H9 (cell line): ENCODE measurements at places on chromosomes 2 and 18. TPM values are rescaled to one million over a fixed set of nuclear protein-coding genes. Genes with fewer than 3 reads are reported as not detected.

TTR gene
- total RNA-seq: not detected in 2 replicates

DNA sequence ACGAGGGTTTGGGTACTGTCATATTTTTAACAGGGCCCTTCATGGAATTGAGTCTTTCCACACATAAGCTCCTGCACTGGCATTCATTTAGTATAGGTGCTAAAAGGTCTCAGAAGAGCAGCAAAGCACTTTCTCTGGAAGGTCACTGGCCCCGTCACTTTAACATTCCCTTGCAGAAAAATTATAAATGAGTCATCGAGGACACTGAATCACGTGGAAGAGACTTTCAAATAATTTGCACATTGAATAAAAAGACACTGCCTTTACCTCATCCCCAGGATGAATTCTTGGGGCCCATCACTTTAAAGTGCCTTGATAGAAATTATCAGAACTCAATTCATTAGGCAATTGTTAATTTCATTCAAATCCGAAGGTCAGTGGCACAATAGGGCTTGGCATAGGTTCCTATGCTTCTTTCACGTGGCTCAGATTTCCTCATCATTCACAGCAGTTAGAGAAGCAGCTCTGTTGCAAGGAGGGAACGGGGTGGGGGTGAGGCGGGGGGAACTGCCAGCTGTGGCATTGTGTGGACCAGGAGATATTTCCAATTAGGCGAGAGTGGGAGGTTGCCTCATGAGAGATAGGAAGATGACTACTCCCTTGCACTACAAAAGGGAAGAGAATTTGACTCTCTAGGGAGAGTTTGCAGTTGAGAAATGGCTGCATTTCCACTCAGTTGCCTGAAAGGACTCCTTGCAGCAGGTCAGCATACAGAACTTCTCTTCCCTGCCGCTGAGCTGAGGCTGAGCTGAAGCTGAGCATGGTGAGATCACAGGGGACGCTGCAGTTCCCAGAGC lies 86.3 kb upstream of the NPAS2 start:
- H3K27ac ChIP-seq: no peak overlapping the region
- H3K36me3 ChIP-seq: no peaks in the 10 kb centered on the region
- H3K4me1 ChIP-seq: no peaks in the 10 kb centered on the region
- no peaks in the 10 kb centered on the region for H3K27me3 ChIP-seq
- peak; percentile 51 for DNase-seq

CPO gene
- total RNA-seq: 0.66 and 0.68 TPM in 2 replicates

- H3K27ac ChIP-seq: no peak overlapping the region
- H3K4me3 ChIP-seq: no peak overlapping the region
- DNase-seq: no peak
- no peaks in the 10 kb centered on the region for H3K4me1 ChIP-seq
- H3K27me3 ChIP-seq: no peaks in the 10 kb centered on the region
Observed at GRCh38 chr2:235598532-235599531, 105.0 kb downstream of the AGAP1 start.

GRCh38 chr2:215981115-215981514 lies 32.2 kb downstream of the MREG start:
- no peak overlapping the region for H3K4me3 ChIP-seq
- peaks cover 34% of the 10 kb centered on the region for H3K36me3 ChIP-seq
- H3K4me1 ChIP-seq: no peaks in the 10 kb centered on the region
- DNase-seq: no peak
- no peak overlapping the region for H3K27ac ChIP-seq
- H3K27me3 ChIP-seq: no peaks in the 10 kb centered on the region

IL1RN gene
- not detected in 2 replicates for total RNA-seq

- no peaks in the 10 kb centered on the region; the same call in 2 of the 3 replicates for H3K36me3 ChIP-seq
- H3K4me3 ChIP-seq: no peak overlapping the region
- no peaks in the 10 kb centered on the region for H3K27me3 ChIP-seq
- H3K4me1 ChIP-seq: no peaks in the 10 kb centered on the region
Observed at GRCh38 chr2:133458280-133458679, 110.0 kb downstream of the NCKAP5 start.

GRCh38 chr2:84970868-84971509 lies at the start of gene KCMF1:
Gene KCMF1, plus strand, starts transcription at chr2:84971161. Its CDS starts 291 bp downstream, at chr2:84971452.
- peak within 1 kb of the TSS; percentile 43 for H3K27ac ChIP-seq
- H3K27me3 ChIP-seq: no peaks in the 10 kb centered on the region
- peaks cover 26% of the 10 kb centered on the region for H3K36me3 ChIP-seq

CKAP2L gene
- 18.8 and 23.3 TPM in 2 replicates for total RNA-seq

GRCh38 chr2:214465363-214466146 lies 54.7 kb downstream of the VWC2L start:
- no peak overlapping the region for H3K4me3 ChIP-seq
- no peak for DNase-seq
- H3K4me1 ChIP-seq: no peaks in the 10 kb centered on the region
- H3K36me3 ChIP-seq: no peaks in the 10 kb centered on the region; the same call in 2 of the 3 replicates
- H3K27me3 ChIP-seq: no peaks in the 10 kb centered on the region

DNA sequence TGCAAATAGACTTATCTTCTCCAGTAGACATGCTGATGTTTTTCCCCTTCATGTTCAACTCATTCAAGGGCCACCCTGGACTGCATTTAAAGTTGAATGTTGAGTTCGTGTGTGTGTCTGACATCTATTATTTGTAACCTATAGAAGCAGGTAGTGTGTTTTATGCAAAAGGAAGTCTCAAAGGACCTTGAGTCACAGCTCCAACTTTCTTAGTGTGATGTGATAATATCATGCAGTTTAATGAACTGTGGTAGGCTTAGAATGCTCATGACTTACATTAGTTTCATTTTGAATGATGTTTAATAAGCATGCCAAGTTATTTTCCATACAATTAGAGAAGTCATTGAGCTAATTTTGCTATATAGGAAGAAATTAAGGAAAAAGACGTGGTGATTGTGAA lies 67.9 kb downstream of the CERS6 start:
- no peak overlapping the region for H3K27ac ChIP-seq
- H3K36me3 ChIP-seq: no peaks in the 10 kb centered on the region
- peaks cover 8% of the 10 kb centered on the region; the same call in 1 of the 2 replicates for H3K4me1 ChIP-seq
- no peak overlapping the region for H3K4me3 ChIP-seq
- no peak for DNase-seq

NPHP1 gene
- total RNA-seq: 2.1 and 2.8 TPM in 2 replicates

GRCh38 chr18:49025767-49026500 lies 75.2 kb upstream of the SMAD7 start:
- H3K4me3 ChIP-seq: no peak overlapping the region
- peak; percentile 25 for DNase-seq
- no peak overlapping the region for H3K27ac ChIP-seq
- peaks cover 2% of the 10 kb centered on the region; the same call in 1 of the 3 replicates for H3K36me3 ChIP-seq
- no peaks in the 10 kb centered on the region for H3K4me1 ChIP-seq
- H3K27me3 ChIP-seq: no peaks in the 10 kb centered on the region

GRCh38 chr2:124065636-124066035 lies 40.5 kb downstream of the CNTNAP5 start:
- peaks cover 1% of the 10 kb centered on the region; the same call in 2 of the 3 replicates for H3K36me3 ChIP-seq
- no peaks in the 10 kb centered on the region for H3K27me3 ChIP-seq
- no peaks in the 10 kb centered on the region for H3K4me1 ChIP-seq
- H3K27ac ChIP-seq: no peak overlapping the region
- H3K4me3 ChIP-seq: no peak overlapping the region

DNA sequence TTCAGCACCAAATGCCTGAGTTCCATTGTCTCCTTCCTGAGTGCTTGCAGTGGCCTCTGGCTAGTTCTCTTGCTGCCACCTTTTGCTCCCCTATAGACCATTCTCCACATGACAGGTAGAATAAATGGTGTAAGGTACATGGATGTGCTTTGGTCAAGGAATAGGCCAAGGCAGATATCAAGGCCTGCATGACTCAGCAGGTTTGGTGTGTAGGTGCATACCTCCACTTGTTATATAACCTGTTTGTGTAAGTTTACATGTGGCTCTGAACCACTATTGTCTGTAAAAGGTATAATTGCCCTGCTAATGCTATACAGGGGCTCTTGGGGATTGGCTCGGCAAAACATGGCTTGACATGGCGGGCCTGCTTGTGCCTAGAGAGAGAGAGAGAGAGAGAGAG lies 143.5 kb downstream of the KLHL14 start:
- no peak overlapping the region for H3K27ac ChIP-seq

GNLY gene
- total RNA-seq: not detected in 2 replicates

IL36RN gene
- total RNA-seq: not detected in 2 replicates

SPATA3 gene
- not detected in 2 replicates for total RNA-seq

DNA sequence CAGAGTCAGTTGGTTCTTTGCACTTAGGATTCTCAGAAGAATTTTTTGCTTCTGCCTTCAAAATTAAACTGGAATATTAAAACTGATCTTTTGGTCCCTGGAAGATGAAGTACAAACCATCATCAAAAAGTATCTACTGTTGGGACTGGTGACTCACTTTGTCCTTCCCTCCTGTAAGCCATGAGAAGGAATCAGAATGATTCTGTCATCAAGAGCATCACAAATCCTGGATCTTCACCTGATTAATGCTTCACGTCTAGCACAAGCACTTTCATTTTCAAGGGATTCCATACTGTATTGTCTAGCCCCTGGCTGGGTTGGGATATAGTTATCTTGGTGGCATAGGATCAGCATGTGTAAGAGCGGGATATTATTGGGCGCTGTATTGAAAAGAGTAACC lies 69.3 kb upstream of the CYP1B1 start:
- H3K4me3 ChIP-seq: no peak overlapping the region
- peaks cover 3% of the 10 kb centered on the region; the same call in 1 of the 2 replicates for H3K36me3 ChIP-seq
- peaks cover 4% of the 10 kb centered on the region; the same call in 1 of the 2 replicates for H3K4me1 ChIP-seq
- H3K27ac ChIP-seq: no peak overlapping the region
- DNase-seq: no peak

SERPINB7 gene
- total RNA-seq: not detected in 2 replicates

GAD1 gene
- 1.8 TPM in 2 replicates for total RNA-seq

DNA sequence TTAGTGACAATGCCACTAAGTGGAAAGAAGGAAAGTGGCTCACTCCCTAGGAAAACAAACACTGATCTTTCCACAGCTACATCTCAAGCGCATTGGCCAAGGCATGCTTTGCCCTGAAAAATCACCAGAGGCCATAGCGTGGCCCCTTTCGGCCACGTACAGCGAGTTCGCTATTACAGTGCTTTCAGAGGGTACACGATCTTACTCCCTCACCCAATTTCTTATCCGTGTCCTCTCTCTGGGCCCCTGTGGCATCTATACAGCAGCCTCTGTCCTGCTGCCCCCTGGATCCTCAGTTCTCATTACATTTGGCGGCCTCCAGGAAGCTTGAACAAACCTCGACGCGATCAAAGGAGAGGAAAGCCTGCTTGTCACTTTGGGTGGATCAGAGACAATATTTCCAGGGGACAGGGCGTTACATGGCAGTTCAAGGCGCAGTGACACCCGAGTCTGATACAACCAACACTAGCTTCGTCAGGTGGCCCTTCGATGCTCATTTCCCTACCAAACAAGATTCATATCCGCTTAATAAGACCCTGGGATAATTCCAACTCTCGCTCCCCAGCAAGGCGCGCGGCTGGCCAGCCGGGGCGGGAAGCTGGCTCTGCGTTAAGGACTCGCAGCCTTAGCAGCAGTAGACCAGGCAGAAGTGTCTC lies 941 bp downstream of the SKOR2 start:
- no peak overlapping the region for H3K27ac ChIP-seq
- peaks cover 75% of the 10 kb centered on the region for H3K27me3 ChIP-seq
- DNase-seq: peak; percentile 40
- H3K4me1 ChIP-seq: 0 out of 2 replicates have a peak, but pooled peaks cover 1% of the 10 kb centered on the region
